ENCODE measurements at places on chromosomes 4 and X.

- DNase-seq = no peak
Observed at GRCh38 chr4:8205749-8206611, 6.9 kb downstream of the SH3TC1 start.

GRCh38 chr4:76011700-76012387 lies 4.5 kb upstream of the CXCL9 start:
- DNase-seq = peak; percentile 86

DNA sequence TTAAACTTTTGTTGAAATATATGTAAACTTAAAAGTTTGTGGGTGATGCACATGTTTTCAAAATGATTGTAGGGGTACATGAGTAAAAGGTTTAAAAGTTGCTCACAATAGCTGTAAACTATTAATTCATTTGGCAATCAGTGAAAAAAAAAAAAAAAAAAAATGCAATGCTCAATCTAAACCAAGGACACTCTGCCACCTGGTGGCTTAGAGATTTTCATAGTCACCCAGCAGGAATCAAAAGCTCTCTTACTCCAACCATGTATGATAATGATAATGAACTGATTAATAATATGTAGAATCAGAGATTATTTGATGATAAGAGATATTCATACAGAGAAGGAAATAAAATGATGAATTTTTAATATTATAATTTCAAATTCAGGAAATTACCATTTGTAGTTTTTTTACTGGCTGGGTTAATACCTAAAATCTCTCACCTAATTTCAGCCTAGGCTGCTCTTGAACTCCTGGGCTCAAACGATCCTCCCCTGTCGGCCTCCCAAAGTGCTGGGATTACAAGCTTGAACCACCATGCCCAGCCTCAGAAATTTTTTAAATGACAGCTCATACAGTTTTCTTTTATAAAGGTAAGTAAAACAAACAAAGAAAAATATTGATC lies 46.9 kb upstream of the SLC25A4 start:
- peak; percentile 66 for DNase-seq

- DNase-seq = peak; percentile 50
Observed at GRCh38 chrX:75156531-75156945, 455 bp upstream of the ABCB7 start.
